ENCODE measurements at places on chromosomes 11 and 22. TPM values are rescaled to one million over a fixed set of nuclear protein-coding genes. Genes with fewer than 3 reads are reported as not detected.

DRD2 gene
- 0.05 TPM for polyA plus RNA-seq

TBX1 gene
- polyA plus RNA-seq = 1.2 TPM

PHLDA2 gene
- 19.6 TPM for polyA plus RNA-seq

SCN4B gene
- 1.1 TPM for polyA plus RNA-seq

SH3BP1 gene
- 39.8 TPM for polyA plus RNA-seq

TSSK2 gene
- polyA plus RNA-seq = 0.05 TPM

DERL3 gene
- 0.58 TPM for polyA plus RNA-seq

NPAS4 gene
- polyA plus RNA-seq = 0.16 TPM

TOLLIP gene
- polyA plus RNA-seq = 68.0 TPM

FZD4 gene
- 2.0 TPM for polyA plus RNA-seq
